Activated CD4-positive, alpha-beta memory T cell treated with anti-CD3 and anti-CD28 coated beads for 36 hours (primary cell): ENCODE measurements at places on chromosomes 7 and 10. TPM values are rescaled to one million over a fixed set of nuclear protein-coding genes. Genes with fewer than 3 reads are reported as not detected.

TAS2R4 gene
- 0.56 TPM for total RNA-seq

STEAP2 gene
- not detected for total RNA-seq

TRPV5 gene
- not detected for total RNA-seq

VIPR2 gene
- 0.55 TPM for total RNA-seq

IRF5 gene
- 22.9 TPM for total RNA-seq

SPDYE6 gene
- total RNA-seq = not detected

GNG11 gene
- not detected for total RNA-seq

COBL gene
- total RNA-seq = not detected

TMEM273 gene
- total RNA-seq = 108 TPM

DNAJB6 gene
- total RNA-seq = 90.7 TPM

DNAJC12 gene
- total RNA-seq = 11.5 TPM

PNLIPRP3 gene
- not detected for total RNA-seq

LIMK1 gene
- 16.4 TPM for total RNA-seq

MRLN gene
- total RNA-seq = not detected
